ENCODE measurements at places on chromosomes 6 and 20.

DNA sequence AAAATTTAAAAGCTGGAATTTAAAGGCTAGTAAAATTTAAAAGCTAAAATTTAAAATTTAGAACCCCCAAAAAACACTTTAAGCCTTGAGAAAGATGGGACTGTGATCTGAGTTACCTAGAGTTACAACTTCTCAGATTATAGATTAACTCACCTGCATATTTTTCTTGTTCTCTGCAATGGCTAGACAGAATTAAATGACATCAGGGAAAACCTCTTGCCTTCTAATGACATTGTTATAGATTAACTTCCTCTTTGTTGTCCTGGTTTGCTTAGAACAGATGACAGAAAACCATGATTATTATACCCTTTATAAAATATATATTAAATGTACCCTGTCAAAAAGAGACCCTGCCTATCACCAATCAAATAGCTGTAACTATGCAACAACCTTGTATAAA lies 56.4 kb downstream of the TRDN start:
- no peak for DNase-seq

DNA sequence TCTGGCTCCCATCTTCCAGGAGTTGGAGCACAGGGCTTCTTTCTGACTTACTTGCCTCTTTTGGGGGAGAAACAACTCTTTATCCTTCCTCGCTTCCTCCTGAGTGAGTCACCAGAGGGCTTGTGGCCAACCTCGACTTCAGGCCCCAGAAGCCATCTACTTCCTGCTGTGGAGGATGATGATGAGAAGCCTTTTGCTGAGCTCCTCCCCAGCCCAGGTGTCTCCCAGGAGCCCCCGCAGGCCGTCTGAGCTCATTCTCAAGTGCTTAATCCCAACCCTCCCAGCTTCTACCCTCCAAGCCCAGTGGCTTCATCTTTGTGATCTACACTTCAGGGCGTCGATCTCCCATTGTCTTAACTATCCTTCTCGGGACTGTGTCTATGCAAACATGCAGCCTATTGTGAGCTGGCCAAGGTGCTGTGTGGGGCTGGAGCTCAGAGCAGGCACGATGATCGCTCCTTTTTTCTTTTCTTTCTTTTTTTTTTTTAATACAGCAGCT lies 27.9 kb downstream of the SDCBP2 start:
- peak; percentile 62 for DNase-seq

DNA sequence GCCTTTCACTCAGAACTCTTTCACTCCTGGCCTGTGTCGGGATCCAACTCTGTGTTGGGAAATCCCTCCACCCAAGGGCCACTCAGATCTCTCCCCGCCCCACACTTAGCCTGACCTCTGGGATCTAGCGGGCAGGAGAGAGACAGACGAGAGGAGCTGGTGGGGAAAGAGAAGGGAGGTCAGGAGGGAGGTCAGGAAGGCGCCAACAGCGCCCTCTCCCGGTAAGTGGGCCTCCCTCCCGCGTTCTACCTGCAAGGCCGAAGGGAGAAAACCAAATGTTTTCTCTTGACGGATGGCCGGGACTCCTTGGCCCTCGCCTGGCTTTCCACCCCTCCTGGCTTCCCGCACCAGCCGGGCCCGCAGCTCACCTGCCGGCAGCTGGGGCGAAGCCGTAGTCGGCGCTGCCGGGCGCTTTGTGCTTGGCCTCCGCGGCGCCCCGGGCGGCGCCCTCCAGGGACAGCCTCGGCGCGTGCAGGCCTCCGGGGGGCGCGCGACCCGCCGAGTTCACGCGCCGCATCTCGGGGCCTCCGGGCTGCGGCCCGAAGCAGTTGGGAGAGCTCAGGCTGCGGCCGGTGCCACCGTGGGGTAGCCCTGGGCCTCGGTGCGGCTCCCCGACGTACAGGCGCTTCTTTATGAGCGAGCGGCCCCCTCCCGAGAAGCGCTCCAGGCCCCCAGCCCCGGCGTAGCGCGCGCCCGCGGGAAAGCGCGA lies 38.2 kb downstream of the C6orf132 start:
- DNase-seq, result peak; percentile 77

GRCh38 chr6:56314683-56315523 lies 67.5 kb upstream of the COL21A1 start:
- peak; percentile 68 for DNase-seq

DNA sequence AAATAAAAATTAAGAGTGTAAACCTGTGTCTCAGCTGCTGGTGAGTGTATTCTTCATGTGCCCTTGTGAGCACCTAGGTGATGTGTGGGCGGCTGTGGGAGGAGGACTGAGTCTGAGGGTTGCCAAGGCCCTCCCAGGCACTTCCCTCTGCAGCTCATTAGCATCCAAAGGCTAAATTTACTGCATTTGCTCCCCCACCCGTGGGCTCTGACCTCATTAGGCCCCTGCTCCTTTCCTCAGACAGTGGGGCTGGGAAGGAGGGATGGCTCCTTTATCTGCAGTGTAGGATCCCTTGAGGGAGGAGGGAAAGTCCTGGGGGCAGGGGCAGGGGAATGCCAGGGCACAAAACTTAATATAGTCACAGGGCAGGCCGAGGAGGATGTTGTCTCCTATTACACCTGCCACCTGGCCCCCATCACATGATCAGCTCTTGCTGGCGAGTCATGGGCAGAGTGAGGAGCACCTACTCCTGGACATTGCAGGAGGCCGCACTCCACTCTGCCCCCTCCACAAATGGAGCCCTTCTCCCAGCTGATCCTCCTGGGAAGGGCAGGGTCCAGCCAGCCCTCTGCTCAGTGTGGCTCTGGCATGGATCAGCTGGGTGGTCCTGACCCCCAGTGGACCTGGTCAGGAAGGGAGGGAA lies 133.2 kb downstream of the MRPL14 start:
- DNase-seq, result no peak

DNA sequence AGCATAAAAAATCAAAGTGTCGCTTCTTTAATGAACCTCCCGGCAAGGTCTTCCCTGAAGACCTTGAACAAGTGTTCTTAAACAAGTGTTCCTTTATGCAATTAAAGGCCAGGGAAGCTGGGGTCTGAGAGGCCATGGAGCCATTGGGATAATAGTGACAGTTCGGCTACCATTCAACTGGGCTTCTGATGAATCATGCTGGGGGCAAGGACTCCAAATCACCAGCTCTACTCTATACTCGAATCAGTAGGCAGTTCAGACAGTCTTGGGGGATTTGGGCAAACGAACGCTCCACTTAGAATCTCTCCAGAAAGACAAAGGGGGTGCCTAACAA lies 34.7 kb upstream of the EZR start:
- no peak for DNase-seq

DNA sequence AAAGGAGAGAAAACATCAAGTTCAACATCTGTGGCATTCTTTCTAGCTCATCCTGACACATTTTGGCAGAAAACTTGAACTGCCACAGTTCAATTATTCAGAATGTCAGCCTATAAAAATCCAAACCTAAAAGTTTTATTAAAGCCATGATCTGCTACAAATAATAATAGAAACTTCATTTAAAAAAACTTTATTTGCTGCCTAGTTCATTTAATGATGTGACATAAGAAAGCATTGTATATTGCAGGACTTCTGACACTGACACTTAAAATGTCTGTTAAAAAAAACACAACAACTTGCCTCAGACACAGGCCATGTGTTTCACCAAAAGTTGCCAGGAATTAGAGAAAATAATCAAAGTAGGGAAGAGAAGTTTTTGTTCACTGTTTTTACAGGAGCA lies 88.3 kb upstream of the HTR1E start:
- no peak for DNase-seq
